LNCaP clone FGC (cell line): ENCODE measurements at places on chromosomes 3 and 15.

DNA sequence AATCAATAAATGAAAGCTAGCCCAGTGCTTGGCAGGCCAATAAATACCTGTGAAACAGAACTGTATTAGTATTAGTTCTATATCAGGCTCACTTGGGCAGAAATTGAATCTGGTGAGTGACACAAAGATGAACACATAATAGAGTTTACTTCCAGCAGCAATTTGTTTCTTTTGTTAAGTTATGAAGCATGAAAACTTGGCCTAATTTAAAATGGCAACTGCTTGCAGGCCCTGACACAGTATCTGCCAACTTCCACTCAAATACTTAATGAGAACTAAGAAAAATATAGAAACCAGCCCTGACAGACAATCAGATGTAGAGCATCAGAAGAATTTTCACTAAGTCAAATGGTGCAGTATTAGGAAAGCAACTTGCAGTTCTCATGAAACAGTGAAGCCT is 37.6 kb upstream of the LRIG1 start:
- no peak for DNase-seq

- DNase-seq, result no peak
These were observed 161.2 kb downstream of the APBA2 start for GRCh38 chr15:29046977-29047376.

GRCh38 chr3:179174316-179174715 is 26.2 kb downstream of the PIK3CA start:
- no peak for DNase-seq

GRCh38 chr3:160413613-160414248 is 14.3 kb downstream of the SMC4 start:
- DNase-seq, result peak; percentile 64

GRCh38 chr3:188667926-188668325 is 503.8 kb upstream of the TPRG1 start:
- no peak for DNase-seq

- no peak for DNase-seq
These were observed 47.9 kb downstream of the FGD5 start for GRCh38 chr3:14866627-14867026.

GRCh38 chr3:104578558-104578957 is 788.2 kb upstream of the ALCAM start:
- DNase-seq, result no peak

DNA sequence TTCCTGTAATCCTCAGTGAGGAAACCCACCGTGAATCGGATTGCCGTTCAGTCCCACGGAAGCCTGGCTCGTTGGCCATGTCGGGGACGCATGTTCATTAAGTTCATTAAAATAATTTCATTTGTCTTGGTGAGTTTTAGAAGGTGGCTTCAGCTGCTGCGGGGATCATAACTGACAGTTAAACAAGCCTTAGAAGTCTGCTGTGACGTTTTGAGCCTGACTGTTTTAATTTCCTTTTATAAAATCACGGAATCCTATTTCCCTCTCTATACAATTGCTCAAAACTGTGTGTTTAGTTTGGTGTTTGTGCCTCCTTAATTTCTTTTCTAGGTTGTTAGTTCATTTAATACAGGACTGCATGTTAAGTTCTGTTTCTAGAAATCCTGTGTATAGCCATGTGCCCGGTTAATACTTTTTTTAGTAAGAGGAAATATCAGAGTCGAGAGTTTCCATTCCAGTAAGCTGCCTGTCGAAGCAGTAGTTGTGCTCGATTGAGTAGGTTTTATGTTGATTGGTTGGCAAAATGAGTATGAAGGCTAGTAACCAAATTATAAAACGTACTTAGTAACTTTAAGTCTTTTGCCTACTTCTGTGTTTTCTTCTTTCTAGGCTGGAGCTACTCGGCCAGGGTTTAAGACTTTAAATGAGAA is 705 bp downstream of the NIPA2 start:
- DNase-seq, result no peak

DNA sequence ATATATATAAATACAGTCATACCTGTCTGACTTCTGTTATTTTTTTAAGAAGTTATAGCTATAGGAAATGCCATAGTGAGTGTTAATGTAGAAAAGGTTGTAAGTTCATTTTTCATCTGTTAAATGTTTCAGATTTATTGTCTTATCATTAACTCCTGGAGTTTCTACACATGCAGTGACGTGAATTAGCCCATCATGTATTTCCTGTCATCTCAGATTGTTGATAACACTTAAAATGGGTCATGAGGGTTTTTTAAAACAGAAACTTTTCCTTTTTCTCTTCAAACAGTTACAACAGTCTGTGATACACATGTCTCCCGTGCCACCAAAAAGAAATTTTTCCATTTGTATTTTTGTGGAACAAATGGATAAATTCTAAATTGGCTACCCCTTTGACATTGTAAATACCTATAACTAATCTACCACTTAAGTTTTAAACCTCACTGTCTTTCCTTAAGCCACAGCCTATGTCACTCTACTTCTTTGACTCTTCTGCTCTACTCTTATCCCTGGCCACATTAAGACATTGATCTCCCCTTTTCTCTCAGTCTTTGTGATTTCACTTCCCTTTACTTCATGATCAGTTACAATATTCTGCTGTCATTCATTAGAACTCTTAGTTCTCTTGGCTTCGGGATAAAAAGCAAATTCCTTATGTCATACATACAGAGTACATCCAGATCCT is 89.1 kb downstream of the NEO1 start:
- DNase-seq, result no peak

- no peak for DNase-seq
These were observed 244.3 kb downstream of the NTRK3 start for GRCh38 chr15:88012233-88012632.

DNA sequence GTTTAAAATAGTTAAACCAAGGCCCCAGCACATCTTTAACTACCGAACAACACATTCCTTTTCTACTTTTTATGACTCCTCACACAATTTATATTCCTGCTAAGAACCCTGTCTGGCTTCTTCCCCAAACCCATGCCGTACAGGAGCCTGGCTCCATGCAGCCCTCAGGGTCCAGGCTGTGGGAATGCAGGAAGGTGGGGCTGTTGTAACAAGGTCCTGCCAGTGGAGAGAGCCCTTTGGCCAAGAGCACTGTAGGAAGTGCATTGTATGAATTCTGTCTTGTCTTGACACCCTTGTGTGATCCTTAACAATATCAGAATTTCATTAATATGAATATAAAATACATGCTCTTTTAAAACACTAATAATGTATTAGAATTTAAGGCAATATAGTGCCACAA is 563.8 kb downstream of the TBL1XR1 start:
- no peak for DNase-seq

DNA sequence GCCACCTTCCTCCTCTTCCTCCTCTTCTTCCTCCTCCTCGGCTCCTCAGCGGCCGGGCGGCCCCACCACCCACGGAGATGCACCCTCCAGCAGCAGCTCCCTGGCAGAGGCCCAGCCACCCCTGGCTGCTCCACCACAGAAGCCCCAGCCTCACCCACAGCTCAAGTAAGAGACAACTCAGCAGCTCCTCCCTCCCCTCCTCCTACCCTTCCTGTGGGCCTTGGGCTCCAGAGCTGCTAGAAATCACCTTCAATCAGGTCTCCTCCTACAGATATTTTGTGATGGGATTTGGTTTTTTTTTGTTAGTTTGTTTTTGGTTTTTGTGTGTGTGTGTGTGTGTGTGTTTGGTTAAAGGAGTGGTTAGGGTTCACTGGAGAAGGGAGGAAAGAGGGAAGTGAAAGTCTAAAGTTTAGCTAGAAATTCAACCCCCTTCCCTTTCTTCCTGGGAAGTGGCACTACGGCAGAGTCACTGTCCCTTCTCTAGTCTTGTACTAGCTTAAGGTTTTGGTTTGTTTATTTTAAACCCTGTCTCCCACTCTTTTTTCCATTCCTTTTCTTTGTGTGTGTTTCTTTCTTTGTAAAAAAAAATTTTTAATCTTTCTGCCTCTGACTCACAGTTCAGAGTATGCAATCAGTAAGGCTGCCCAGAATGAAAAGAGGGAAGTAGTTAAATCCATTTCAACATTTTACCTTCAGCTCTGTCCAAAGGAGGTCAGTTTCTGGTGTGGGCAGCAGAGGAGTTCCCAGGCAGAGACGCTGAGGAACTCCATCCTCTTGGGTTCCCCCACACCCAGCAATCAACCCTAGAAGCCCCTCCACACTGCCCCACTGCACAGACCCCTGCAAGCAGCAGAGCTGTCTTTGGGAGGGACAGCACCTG is 29.0 kb upstream of the TIMP4 start:
- DNase-seq, result no peak

DNA sequence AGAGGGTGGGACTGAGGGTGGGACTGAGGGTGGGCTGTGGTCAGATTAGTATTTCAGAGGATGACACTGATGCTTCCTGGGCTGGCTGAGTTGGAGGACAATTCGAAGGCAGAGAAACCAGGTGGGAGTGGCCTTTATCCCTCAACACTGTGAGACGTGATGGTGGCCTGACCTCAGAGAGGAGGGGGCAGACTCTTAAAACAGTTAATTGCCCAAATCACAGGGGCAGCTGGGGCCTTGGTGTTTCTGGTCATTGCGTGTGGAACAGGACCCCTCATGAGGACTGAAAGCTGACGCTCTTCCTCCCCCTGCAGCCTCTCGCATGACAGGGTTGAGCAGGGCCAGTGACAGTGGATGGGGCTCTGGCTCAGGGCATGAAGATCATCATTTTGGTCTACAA is 18.7 kb downstream of the DNASE1L3 start:
- no peak for DNase-seq

DNA sequence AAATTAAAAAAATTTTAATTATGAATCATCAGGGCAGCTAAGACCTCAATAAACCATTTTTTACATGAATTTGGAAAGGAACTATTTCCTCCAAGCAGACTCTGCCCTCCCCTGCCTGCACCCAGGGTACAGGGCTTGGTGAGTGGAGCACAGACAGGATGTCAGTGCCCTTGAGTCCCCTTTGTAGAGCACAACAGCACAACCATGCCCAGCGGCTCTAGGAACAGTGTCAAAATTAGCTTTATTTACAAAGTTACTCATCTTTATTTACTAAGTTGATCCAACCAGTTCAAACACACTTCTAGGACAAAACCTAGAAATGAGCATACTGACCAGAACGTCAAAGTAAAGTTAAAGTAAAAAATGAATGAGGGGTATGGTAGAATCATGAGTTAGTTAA is 90.6 kb upstream of the TSC22D2 start:
- DNase-seq, result peak; percentile 63

- no peak for DNase-seq
These were observed 66.9 kb downstream of the KCNAB1 start for GRCh38 chr3:156187146-156187769.

- no peak for DNase-seq
These were observed 233.2 kb upstream of the TPM1 start for GRCh38 chr15:62809115-62809967.

- peak; percentile 56 for DNase-seq
These were observed 655.8 kb downstream of the AGBL1 start for GRCh38 chr15:86735247-86736040.

DNA sequence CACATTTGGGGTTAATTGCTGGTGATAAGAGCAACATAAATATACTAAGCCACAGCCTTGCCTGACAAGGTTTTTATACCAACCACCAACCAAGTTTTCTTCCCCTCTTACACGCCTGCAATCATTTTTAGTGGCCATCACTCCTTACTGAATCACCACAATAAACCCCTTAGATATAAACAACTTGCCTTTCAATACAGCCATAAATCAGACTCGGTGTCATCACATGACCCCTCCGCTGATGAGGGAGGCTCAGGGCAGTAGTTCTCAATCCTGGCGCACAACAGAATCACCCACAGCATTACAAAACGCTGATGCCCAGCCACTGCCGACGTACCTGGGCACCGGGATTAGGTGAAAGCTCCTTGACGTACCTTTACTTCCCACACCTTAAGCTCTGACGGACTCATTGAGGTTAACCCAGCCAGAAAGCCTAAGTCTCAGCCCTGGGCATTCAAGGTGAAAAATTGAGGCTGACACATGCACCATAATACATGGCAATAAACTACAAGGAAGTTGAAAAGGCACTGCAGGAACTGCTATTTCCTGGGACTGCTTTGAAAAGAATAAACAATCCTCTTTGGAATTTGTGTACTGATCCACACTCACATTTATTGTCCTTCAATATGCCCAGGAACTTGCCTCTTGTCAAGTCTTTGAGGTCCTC is 17.1 kb downstream of the ADCY5 start:
- DNase-seq, result no peak

GRCh38 chr15:71713191-71713809 is 97.1 kb upstream of the NR2E3 start:
- DNase-seq, result no peak

DNA sequence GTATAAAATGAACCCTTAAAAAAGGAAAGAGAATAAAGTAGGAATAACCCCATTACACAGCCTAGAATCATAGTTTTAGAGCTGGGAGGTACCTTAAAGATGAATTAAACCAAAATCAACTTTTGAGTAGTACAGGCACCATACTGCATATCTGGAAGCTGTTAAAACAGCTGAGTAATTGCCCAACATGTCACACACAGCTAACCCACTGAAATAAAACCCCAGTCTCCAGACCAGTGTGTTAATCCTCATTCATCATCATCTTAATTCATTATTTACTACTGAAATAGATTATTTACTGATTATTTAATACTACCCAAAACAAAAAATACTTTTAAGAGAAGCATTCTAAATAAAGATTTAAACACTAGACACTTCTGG is 52.8 kb downstream of the GPR160 start:
- no peak for DNase-seq

- no peak for DNase-seq
These were observed 284.6 kb upstream of the RARB start for GRCh38 chr3:25143356-25144025.

GRCh38 chr15:82933576-82933975 is 18.9 kb downstream of the HOMER2 start:
- no peak for DNase-seq

DNA sequence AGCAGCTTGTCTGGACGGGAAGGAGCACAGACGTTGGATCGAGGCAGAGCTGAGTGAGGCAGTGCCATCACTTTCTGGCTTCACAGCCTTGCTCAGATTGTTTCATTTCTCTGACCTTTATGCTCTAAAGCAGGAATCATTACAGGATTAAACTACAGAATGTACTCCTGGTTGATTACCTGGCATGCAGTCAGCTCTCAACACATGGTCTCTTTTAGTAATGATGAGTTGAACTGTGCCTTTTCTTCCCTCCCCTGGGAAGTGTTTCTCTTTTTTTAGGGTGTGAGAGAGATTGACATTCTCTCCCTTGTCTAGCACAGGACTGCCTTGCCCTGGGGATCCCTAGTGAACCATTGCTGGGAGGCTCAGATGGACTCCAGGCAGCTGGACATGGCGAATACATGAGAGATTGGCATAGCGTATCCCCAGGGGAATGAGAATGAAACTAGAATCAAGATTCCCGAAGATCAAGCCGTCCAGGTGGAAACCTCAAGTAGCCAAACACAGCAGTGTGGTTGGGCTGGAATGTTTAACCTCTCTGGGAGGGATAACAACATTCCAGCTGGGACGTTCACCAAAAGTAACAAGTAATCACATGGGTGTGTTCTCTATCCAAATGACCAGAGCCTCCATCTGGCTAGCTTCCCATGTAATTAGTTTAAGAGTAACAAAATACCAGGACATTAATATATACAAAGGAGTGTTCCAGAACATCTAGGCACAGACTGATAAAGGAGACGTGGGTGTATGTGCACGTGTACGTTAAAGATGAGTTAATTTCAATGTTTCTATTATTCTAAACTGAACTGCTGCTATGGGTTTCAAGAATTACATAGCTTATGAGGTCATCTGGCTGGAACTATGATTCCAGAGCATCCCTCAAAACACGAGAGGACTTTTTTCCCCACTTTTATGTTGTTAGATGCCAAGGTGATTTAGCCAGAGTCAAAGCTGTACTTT is 118.6 kb upstream of the NR2E3 start:
- peak; percentile 53 for DNase-seq
